ENCODE measurements at places on chromosomes 2 and 18.

GRCh38 chr18:42480441-42480840, 525.4 kb downstream of the PIK3C3 start:
- no peak for DNase-seq

DNA sequence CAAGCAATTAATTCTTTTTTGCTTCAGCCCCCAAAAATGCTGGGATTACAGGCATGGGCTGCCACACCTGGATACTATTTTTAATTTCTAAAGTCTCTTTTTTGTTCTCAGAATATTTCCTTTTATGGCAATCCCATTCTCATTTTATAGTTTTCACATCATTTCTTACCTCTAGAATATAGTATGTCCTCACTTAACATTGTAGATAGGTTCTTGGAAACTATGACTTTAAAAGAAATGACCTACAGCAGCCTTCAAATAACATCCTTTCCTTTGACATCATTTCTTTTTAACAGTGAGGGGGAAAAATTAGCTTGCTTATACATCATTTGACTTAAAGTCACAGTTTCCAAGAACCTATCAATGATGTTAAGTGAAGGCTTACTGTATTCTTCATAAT, 31.6 kb downstream of the RBBP8 start:
- no peak for DNase-seq

GRCh38 chr2:23718931-23719700, 207.8 kb downstream of the ATAD2B start:
- no peak for DNase-seq

- DNase-seq = no peak
Observed at GRCh38 chr2:172177581-172177980, 74.9 kb upstream of the DLX2 start.

DNA sequence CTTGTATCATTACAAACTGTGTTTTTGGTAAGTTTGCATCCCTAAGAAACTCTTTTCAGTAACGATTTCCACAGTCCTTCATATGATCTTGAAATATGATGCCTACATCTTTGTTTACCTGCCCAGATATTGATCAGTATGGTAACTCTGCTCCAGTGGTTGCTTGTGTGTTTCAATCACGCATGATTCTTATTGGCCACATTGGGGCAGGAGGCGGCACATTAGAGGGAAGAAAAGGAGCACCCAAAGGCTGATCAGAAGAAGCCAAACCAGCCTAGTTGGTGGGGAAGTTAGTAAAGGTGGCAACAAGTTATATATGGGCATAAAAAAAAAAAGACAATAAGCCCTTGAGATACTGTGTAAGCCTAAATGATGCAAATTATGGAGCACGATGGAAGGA, 158.9 kb downstream of the RHBDD1 start:
- no peak for DNase-seq

GRCh38 chr2:112077814-112078213, 22.7 kb downstream of the TMEM87B start:
- DNase-seq = no peak

DNA sequence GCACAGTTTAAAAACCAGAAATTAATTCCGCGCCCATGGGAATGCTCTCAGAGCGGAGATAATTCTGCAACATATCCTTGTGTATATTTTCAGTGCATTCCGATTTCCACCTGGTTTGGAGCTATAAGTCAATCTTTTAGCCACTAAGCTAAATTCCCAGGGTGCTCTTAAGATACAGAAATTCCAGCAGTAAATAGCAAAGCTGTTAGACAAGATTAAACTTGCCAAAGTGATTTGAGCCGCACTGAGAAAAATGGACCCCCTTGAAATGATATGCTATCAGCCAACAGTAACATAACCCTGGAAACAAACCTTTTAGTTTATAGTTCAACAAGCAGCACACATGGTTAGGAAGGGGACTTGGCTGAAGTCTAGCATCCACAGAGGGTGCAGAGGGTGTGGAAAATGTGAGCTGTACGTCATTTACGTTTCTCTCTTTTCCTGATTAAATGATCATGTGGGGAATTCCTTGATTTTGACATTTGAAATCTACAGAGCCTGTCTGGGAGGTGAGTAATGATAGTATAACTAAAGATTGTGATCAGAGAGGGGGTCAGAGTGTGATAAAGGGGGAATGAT, 99.8 kb upstream of the COPS8 start:
- no peak for DNase-seq

- no peak for DNase-seq
Observed at GRCh38 chr18:3468066-3468705, 18.2 kb downstream of the TGIF1 start.

DNA sequence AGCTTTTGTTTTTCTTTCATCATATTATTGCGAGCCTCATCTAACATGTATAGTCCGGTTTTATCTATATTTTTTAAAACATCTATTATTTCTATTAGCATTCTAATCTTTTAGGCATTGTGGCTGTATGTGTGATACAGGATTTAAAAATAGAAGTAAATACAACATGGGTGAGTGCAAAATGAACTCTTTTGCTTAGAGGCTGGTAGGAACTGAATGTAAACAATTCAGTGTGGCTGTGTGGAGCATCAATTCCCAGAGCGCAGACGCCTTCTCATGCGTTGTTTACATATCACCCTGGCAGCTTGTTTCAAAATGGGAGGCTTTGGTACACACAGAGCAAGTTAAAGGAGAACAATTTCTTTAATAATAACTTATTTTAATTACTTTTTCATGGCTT, 836 bp downstream of the DTNA start:
- DNase-seq = no peak

- DNase-seq = no peak
Observed at GRCh38 chr2:35538796-35539195, 816.8 kb upstream of the CRIM1 start.

DNA sequence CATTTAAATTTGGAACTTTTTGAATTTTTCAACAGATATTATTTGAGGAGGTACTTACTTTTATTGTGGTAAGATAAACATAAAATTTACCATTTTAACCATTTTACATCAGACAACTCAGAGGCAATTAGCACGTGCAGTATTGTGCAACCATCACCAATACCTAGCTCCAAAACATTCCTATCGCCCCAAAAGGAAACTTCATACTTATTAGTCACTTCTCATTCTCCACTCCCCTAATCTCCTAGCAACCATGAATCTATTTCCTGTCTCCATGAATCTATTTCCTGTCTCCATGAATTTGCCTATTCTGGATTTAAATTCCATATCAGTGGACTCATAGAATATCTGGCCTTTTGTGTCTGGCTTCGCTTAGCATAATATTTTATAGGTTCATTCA, 69.9 kb upstream of the FAM136A start:
- DNase-seq = no peak
